Upper lobe of left lung (tissue), 6 donors: ENCODE measurements at places on chromosomes 2 and 18. TPM values are rescaled to one million over a fixed set of nuclear protein-coding genes. Genes with fewer than 3 reads are reported as not detected.
A peak's percentile ranks its signal among the peaks of the same experiment; 100 is the strongest.

DNA sequence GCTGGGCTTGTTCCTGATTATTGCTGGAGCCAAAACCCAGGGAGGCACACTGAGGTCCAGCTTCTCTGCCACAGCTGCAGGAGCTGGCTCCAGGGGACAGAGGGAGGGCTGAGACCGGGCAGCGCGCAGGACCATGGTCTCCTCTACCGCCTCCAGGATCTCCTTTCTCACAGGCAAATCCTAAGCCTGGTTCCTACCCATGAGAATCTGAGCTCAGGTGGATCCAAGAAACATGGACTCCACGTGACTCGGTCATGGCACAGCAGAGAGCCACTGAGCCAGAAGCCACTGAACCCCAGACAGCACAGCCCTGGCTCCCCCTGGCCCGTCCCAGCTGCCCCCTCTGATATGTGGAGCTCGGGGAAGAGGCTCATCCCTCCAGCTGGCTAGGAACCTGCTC is 653.4 kb upstream of the ID2 start:
- no peaks in the 10 kb centered on the region for H3K4me1 ChIP-seq
- no peak overlapping the region for H3K4me3 ChIP-seq
- H3K36me3 ChIP-seq: no peaks in the 10 kb centered on the region
- DNase-seq: peak; percentile 33

- DNase-seq: no peak
- no peak overlapping the region for H3K27ac ChIP-seq
- H3K4me3 ChIP-seq: no peak overlapping the region
- no peaks in the 10 kb centered on the region for H3K4me1 ChIP-seq
- no peaks in the 10 kb centered on the region for H3K36me3 ChIP-seq
Measured at GRCh38 chr2:170681311-170681710, 33.8 kb upstream of the SP5 start.

- H3K4me1 ChIP-seq: peaks cover 17% of the 10 kb centered on the region
- H3K36me3 ChIP-seq: no peaks in the 10 kb centered on the region
- H3K27ac ChIP-seq: peak overlapping the region; percentile 98
- no peak for DNase-seq
- H3K27me3 ChIP-seq: no peaks in the 10 kb centered on the region
- H3K4me3 ChIP-seq: peak overlapping the region; percentile 80
Measured at GRCh38 chr2:135985826-135986393, 484 bp upstream of the DARS1 start.

- H3K36me3 ChIP-seq: no peaks in the 10 kb centered on the region
- H3K4me1 ChIP-seq: peaks cover 45% of the 10 kb centered on the region
- no peaks in the 10 kb centered on the region for H3K27me3 ChIP-seq
- DNase-seq: no peak
Measured at GRCh38 chr18:75227535-75228296, 17.1 kb downstream of the TSHZ1 start.

The LIMS3 gene
- total RNA-seq: 2.0 TPM

- H3K4me1 ChIP-seq: no peaks in the 10 kb centered on the region
- H3K36me3 ChIP-seq: no peaks in the 10 kb centered on the region
- no peaks in the 10 kb centered on the region for H3K27me3 ChIP-seq
- H3K4me3 ChIP-seq: no peak overlapping the region
- no peak overlapping the region for H3K27ac ChIP-seq
- no peak for DNase-seq
Measured at GRCh38 chr2:229725716-229726574, 11.6 kb upstream of the DNER start.

The SMYD1 gene
- total RNA-seq: not detected

- no peaks in the 10 kb centered on the region for H3K27me3 ChIP-seq
- no peaks in the 10 kb centered on the region for H3K36me3 ChIP-seq
- H3K27ac ChIP-seq: no peak overlapping the region
- H3K4me3 ChIP-seq: no peak overlapping the region
Measured at GRCh38 chr2:28367667-28368356, 24.8 kb upstream of the FOSL2 start.

DNA sequence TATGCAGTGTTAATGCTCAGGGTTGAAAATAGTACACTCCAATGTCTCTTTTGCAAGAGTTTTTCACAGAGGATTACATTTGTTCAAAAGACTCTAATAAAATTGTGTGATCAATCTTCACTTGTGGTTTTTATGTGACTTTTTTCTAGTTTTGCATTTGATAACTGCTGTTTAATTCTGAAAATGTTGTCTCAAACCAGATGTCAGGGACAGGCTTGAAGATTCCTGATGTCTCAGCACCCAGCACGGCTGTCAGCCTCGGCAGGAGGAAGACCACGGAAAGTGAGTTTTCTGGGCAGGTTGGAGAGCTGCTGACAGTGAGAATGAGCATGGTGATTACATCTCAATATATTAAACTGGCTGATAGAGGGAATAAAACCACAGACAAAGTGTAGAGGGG is 9.1 kb downstream of the SOX11 start:
- H3K27ac ChIP-seq: no peak overlapping the region
- peaks cover 12% of the 10 kb centered on the region for H3K27me3 ChIP-seq
- no peak for DNase-seq
- no peak overlapping the region for H3K4me3 ChIP-seq
- H3K36me3 ChIP-seq: no peaks in the 10 kb centered on the region

DNA sequence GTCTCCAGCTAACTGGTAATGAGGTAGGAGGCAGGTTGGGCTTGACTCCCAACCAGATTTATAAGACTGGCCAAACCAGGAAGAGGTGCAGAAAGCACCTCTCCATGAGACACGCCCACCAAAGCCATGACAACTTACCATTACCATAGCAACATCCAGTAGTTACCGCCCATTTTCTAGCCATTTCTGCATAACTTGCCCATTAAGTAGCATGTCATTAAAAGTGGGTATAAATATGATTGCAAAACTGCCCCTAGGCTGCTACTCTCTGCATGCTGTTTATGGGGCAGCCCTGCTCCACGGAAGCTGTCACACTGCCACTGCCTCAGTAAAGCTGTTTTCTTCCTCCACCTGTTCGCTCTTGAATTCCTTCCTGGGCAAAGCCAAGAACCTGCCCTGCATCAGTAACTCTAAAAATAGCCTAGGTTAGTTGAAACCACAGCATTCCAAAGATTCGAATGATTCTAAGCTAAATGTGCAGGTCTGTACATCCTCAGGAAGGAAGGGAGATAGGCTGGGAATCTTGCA is 131.9 kb downstream of the ATL2 start:
- DNase-seq: peak; percentile 62
- no peaks in the 10 kb centered on the region for H3K27me3 ChIP-seq
- no peak overlapping the region for H3K4me3 ChIP-seq
- H3K36me3 ChIP-seq: no peaks in the 10 kb centered on the region

- no peak overlapping the region for H3K4me3 ChIP-seq
- H3K4me1 ChIP-seq: no peaks in the 10 kb centered on the region
- no peak for DNase-seq
Measured at GRCh38 chr2:235377176-235377575, 116.7 kb upstream of the AGAP1 start.

DNA sequence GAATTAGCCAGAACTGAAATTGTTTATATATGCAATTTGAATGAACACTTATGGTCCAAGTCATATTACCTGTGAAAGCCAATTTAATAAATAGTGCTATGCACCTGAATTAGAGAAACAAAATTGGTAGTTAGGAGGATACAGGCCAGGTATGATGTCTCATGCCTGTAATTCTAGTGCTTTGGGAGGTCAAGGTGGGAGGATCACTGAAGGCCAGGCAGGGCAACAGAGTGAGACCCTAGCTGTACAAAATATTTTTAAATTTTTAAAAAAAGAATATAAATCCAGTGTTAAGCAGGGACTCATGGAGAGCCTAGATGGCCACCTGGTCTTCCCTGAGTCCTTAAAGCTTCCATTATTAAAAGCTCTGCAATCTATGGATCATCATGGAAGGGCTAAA is 7.3 kb upstream of the PSTPIP2 start:
- peaks cover under 1% of the 10 kb centered on the region for H3K4me1 ChIP-seq
- no peak for DNase-seq
- no peak overlapping the region for H3K4me3 ChIP-seq
- H3K27ac ChIP-seq: no peak overlapping the region

- H3K4me1 ChIP-seq: no peaks in the 10 kb centered on the region
- no peak overlapping the region for H3K27ac ChIP-seq
- no peak overlapping the region for H3K4me3 ChIP-seq
- no peaks in the 10 kb centered on the region for H3K36me3 ChIP-seq
- H3K27me3 ChIP-seq: no peaks in the 10 kb centered on the region
Measured at GRCh38 chr18:59961070-59961469, 61.3 kb downstream of the PMAIP1 start.

The DAPL1 gene
- not detected for total RNA-seq

DNA sequence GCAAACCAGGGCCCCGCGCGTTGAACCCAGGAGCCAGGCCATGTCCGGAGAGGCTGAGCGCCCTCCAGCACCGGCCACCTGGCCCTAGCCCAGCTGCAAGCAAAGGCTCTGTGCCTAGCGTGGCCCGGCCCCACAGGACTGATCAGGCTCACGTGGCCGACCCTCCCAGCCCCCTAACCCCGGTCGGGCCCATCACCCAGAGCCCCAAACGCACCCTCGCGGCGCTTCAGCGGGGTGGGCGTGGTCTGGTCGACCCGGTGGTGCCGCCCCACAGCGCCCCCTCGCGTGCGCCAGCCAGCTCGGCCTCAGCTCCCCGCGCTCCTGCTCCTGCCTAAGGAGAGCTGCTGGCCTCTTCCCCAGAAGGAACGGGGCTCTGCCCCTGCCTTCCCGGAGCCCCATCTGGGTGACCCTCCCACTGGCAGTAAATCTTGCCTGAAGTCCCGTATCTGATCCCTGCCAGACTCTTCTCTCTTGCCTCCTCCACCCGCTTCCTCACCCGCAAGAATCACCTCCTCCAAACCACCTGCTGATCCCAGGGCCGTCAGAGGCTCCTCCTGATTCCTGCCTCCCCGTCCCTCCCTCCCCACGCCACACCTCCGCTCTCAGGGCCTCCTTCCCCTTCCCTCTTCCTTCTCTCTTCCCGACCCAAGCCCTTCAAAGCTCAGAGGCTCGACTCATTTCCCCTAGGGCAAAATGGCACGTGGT is 12.3 kb upstream of the TEX51 start:
- peak overlapping the region; percentile 43 for H3K4me3 ChIP-seq
- no peaks in the 10 kb centered on the region for H3K36me3 ChIP-seq
- DNase-seq: peak; percentile 93

GRCh38 chr2:72114693-72115051 is 33.0 kb downstream of the CYP26B1 start:
- no peaks in the 10 kb centered on the region for H3K36me3 ChIP-seq
- no peaks in the 10 kb centered on the region for H3K27me3 ChIP-seq
- DNase-seq: peak; percentile 52
- H3K4me1 ChIP-seq: peaks cover 6% of the 10 kb centered on the region

The SKOR2 gene
- not detected for total RNA-seq

DNA sequence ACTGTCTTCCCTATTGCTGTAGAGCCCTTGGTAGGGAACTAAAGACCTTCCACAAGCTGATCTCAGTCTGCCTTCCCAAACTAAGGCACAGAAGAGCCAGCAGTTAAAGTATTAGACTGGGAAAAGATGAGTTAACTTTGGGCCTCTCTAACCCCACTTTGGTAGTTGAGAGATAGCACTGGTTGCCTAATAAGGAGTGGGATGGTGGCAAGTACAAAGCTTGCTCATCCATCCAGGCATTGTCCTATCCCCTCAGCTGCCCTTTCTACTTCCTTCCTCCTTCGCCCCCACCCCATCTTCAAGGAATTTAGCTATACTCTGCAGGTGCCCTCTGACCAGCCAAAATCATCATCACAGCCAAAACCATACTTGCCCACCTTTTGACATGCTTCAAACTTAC is 22.2 kb upstream of the AFTPH start:
- H3K4me1 ChIP-seq: no peaks in the 10 kb centered on the region
- H3K4me3 ChIP-seq: no peak overlapping the region

The METAP1D gene
- 2.8 TPM for total RNA-seq

DNA sequence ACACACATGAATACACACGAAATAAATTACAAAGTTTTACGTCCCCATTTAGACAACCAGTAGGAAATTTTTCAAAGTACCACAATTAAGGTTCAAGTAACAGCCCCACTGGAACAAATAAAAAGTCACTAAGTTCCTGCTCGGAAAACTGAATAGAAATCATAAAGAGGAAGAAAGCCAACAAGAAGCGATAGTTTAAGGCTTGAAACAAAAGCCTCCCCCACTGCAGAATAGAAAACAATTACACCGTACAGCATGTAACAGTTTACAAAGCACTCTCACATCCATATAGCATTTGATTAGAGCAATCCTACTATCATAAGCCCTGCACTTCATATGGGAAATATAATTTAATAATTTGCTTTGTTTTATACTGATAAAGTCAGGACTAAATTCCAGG is 15.5 kb downstream of the KLF7 start:
- no peak overlapping the region for H3K27ac ChIP-seq
- peaks cover 61% of the 10 kb centered on the region for H3K4me1 ChIP-seq
- DNase-seq: no peak
- H3K4me3 ChIP-seq: no peak overlapping the region
- no peaks in the 10 kb centered on the region for H3K27me3 ChIP-seq

The CRYGD gene
- not detected for total RNA-seq

GRCh38 chr2:53098696-53099078 is 668.9 kb upstream of the CHAC2 start:
- DNase-seq: no peak
- no peaks in the 10 kb centered on the region for H3K4me1 ChIP-seq
- H3K27me3 ChIP-seq: no peaks in the 10 kb centered on the region

The DLGAP1 gene
- total RNA-seq: 3.3 TPM

The MTLN gene
- total RNA-seq: 73.5 TPM
